ENCODE measurements at places on chromosomes 6 and 20. TPM values are rescaled to one million over a fixed set of nuclear protein-coding genes. Genes with fewer than 3 reads are reported as not detected.

BRD2 gene
- 244 TPM for total RNA-seq

SMOC2 gene
- total RNA-seq: 1.8 TPM

FRMD1 gene
- total RNA-seq: not detected

DNA sequence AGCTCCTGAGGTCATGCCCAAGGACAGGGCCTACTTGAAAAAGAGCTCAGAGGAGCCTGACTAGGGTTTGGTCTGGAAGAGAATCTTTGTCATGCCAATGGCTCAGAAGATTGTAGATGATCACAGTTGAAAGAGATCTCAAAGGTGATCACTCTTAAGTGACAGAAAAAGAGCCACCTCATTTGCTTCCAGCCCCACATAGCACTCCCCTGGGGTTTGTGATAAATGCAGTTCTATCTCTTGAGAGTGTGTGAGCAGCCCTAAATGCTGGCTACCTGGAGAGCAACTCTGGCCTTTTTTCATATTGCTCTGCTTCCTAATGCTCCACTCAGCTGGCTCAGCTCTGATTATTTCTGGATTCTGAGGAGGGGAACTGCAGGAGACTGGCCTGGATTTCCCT is 39.3 kb downstream of the KLHL32 start:
- no peak for DNase-seq

GRCh38 chr6:15403094-15403755 is 157.4 kb downstream of the JARID2 start:
- no peak for DNase-seq
